ENCODE measurements at places on chromosomes 11 and 22.

GRCh38 chr11:104238916-104239315 is 75.0 kb upstream of the PDGFD start:
- DNase-seq, result no peak

- no peak for DNase-seq
Observed at GRCh38 chr11:66015454-66015881, 3.7 kb downstream of the CST6 start.

DNA sequence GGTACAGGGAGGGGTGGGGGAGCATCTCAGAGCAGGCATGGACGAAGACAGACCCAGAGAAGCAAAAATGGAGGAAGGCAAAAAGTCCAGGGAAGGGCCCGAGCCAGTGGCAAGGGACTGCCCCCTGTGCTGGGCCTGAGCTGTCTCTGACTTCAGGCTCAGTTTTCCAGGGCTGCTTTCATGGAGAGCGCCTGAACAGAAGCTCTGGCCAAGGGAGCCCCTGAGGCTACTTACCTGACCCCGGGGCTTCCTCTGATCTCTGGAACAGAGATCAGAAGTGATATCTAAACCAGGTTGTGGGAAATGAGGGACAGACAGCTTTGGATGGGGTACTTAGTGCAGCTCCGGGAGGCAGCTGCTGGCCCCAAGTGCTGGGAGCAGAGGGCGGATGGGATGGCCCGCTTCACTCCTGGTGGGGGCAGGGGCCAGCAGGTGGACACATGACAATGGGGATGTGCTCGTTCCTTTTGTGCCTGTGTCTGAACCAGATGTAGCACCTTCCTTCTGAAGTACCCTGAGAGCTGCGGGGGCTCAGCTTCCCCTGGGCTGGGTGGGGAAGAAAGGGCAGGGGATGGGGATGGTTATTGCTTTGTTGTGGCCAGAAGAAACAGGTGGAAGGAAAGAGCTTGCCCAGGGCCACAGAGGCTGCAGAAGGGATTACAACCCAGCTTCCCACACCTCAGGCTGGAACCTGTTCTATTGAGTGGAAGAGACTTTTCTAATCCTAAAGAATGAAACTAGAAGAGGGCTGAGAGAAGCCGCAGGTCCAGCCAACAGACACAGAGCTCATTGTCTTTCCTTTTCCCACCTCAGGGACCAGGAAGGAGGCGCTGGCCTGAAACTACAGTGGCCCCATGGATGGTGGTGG is 5.7 kb downstream of the LRRC10B start:
- peak; percentile 55 for DNase-seq

- DNase-seq, result no peak
Observed at GRCh38 chr11:81098471-81098870, 1635.2 kb downstream of the FAM181B start.

DNA sequence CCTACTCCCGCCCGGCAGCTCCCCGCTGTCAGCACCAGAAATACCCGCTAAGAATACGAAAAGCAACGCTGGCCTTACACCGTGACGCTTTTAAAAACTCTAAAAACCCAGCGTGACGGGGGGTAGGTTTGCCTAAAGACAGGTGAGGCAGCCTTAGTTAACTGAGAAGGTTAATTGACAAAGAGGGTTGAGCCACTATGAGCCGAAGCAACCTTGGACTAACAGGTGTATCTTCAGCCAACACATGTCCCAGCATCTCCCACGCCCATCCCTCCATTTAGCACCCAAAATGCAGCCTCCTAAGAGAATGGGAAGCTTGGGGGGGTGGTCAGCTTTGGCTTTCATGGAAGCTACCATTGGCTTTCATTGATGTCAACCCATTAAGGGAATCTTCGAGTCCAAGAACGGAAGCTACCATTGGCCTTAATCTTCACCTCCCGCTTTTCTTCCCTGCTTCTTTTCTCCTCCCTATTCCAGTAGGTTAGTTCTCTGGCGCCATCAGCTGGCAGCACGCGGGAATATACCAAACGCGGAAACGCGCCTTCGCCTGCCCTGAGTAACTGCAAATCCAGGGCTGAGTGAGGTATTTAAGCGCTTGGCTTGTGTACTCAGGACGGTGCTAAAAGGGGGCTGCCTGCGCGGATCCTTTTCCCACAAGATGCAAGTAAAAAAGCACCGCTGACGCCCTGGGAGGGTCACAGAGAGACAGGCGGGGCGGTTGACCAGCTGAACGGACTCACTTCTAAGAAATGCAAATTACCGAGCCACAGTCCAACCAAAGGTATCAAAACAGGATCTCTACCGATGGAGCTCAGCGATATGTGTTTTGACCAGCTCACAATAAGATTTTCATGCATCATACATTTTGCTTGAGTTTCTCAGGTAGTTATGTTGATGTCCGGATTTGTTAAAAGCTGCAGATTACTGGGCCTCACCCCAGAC is 38.5 kb upstream of the GLYATL1 start:
- peak; percentile 90 for DNase-seq

DNA sequence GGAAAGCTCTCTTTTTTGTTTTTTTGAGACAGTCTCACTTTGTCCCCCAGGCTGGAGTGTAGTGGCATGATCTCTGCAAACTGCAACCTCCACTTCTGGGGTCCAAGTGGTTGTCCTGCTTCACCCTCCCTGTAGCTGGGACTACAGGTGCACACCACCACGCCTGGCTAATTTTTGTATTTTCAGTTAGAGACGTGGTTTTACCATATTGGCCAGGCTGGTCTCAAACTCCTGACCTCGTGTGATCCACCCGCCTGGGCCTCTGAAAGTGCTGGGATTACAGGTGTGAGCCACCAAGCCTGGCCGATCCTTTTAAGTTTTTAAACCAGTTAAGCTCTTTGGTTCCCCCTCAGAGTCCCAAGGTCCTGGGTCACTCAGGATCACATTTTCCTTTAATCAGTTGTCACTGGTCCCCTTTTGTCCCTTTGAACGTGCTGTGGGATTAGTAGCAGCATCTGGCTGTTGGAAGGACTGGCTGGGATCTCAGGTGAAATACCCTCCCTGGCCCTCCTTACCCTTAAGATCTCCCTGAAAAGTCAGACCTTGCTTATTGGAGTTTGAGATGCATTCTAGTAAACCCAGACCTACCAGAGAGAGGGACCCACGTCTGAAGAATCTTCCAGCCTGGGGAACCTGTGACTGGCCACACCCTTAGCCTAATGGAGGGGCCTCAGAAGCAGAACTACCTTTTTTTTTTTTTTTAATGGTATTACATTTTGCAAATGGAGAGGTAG is 8.1 kb downstream of the MALAT1 start:
- peak; percentile 89 for DNase-seq

- DNase-seq, result no peak
Observed at GRCh38 chr11:63979426-63979825, 5.0 kb downstream of the COX8A start.

GRCh38 chr11:77038825-77039326 is 4.7 kb downstream of the B3GNT6 start:
- no peak for DNase-seq

GRCh38 chr22:41831828-41832552 is 915 bp upstream of the SREBF2 start:
- DNase-seq, result no peak

- DNase-seq, result no peak
Observed at GRCh38 chr11:8740129-8740528, 57.5 kb downstream of the RPL27A start.

DNA sequence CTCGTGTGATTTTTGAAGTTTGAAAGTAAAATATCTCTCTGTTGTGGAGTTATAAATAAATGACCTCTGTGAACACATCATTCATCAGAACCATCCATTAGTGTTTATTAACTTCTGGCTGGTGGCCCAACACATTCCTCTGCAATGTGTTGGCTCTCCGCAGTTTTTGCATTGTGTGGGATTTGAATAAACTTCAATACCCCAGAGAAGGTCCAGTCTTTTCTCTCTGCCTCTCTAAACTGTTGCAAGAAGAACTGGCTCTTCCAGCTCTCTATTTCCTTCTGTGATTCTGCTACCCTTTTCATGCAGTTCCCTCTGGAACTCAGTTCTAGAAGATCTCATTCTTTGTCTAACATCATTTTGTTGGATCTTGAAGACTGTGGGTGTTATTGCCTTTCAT is 125.0 kb upstream of the ARHGAP42 start:
- DNase-seq, result no peak

DNA sequence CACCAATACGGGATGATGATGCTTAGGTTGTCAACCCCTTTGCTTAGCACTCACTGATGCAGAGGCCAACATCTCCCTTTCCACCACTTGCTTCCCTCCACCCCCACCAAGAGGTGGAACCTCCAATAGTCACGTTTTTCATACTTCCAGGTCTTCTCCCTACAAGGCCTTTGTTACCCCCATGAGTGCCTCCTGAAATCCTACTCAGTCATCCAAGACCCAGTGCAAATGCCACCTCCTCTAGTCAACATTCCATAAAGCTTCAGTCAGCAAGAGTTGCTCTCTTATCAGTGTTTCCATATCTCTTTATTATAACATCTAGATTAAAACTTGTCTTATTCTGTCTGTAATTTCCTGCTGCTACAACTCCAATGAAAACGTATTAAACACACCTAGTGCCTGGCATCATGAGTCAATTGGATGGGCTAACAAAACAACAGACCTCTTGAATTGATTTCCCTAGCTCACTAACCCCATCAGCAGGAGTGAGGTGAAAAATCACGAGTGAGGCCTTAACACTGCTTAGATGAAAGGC is 370.7 kb upstream of the CCDC90B start:
- DNase-seq, result no peak

- no peak for DNase-seq
Observed at GRCh38 chr11:9399466-9399865, 15.0 kb downstream of the IPO7 start.

- DNase-seq, result no peak
Observed at GRCh38 chr11:7749456-7749855, 43.2 kb upstream of the OVCH2 start.

DNA sequence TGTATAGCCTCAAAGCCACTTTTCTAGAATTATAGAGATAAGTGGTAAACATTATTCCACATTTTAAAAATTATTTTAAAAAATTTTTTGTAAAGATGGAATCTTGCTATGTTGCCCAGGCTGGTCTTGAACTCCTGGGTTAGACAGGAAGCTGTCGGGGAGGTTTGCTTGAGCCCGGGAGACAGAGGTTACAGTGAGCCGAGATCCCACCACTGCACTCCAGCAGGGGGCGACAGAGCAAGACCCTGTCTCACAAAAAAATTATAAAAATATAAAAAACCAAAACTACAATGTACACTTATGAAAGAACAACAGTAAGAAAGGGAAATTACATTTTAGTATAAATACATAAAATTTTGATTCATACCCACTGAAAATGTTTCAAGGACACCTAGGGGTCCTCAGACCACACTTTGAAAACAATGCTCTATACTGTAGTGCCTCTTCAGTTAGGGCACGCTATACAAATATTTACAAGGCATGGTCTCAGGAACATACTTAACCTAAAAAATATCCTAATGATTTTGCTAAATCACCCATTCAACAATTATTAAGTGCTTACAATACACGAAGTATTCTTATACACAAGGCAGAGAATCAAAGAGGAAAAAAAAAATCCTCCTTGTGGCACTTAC is 111.2 kb downstream of the MRTFA start:
- DNase-seq, result peak; percentile 68

DNA sequence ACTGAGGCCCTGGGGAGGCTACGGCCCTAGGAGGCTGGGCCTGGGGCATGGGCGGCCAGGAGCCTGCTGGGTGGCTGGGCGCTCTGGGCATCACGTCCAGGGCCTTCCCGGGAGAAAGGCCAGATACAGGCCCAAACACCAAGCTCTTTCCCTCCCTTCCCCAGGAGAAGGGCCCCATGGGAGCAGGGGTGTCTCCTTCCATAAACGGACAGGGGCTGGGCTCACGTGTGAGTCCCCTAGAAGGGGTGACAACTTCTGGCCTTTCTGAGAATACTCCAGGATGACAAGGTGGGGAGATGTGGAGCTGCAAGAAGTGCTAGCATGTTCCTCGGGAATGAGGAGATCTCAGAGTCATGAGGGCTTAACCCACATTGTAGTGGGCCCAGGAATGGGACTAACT is 19.5 kb upstream of the SYT8 start:
- no peak for DNase-seq

DNA sequence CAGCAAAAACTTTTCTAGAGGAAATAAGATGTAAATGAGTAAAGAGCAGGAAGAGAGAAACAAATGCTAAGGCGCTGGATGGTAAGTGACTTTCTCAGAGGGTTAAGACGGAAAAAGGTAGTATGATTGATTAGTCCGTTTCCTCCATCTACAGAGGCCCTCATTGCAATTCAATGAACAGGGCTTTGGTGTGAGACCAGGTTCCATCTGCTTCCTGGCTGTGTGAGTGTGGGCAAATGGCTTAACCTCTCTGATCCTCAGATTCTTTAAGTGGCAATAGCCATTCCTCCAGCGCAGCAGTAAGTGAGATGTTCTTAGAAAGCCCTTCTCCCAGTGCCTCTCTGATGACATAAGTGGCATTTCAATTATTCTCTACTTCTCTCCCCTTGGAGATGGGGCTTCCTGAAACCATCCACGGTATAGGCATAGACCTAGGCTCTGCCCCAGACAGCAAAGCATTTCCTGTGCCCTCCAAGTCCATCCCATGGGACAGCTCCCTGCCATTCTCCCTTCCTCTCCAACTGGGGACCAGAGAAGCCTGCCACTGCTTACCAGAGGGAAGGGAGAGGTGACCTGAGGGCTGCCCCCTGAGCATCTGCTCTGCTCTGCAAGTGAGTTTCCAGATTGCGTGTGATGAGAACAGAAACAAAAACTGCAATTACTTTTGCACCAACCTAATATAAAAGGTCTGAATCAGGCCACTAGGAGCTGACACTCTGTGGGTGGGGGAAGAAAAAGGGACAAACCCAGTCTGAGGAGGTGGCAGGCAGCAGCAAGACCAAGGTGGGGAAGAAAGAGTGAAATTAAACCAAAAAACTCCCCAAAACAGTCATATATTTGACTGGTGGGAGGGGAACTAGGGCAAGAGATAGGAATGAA is 12.7 kb upstream of the CD44 start:
- no peak for DNase-seq

GRCh38 chr11:5922749-5923426 is 19.2 kb upstream of the OR56A3 start:
- DNase-seq, result no peak

DNA sequence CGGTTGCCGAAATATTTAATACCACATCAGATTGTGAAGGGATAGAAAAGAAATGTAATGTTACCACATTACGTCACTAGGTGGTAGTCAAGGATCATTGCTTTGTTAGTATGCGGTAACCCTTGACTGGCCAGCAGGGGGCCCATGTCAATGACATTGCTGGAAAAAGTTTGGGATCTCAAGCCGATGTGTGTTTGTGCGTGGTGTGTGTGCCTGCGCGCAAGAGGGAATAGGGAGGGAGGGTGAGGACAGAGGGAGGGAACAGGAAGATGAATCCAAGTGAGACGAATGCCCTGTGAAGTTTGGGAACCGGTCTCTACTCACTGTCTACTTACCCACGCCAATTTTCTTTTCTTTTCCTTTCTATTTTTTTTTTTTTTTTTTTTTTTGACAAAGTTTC is 10.7 kb upstream of the MRGPRX2 start:
- DNase-seq, result peak; percentile 84

DNA sequence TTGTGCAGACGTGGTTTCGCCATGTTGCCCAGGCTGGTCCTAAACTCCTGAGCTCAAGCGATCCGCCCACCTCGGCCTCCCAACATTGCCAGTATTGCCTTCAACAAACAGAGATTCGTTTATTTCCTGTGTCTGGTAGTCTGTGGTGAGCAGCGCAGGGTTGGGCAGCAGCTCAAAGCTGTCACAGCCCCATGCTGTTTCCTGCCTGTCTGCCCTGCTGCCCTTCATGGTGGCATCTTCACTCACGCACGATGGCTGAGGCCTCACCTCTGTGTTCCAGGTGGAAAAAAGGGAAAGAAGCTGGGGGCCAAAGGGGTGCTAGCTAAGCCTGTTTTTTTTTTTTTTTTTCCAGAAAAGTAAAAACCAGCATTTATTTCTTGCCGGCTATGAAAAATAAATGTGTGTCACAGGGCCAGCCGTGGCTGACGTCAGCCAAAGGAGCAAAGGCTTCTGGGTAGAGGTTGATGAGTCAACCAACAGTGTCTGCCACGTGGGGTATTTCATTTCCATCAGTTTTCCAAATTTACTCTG is 28.8 kb downstream of the TBC1D22A start:
- peak; percentile 20 for DNase-seq

Data from Caco-2 (cell line).